IPS DF 6.9 (cell line): ENCODE measurements at places on chromosomes 5 and 9.
A peak's percentile ranks its signal among the peaks of the same experiment; 100 is the strongest.

GRCh38 chr5:169044962-169045361 lies 256.0 kb downstream of the SLIT3 start:
- no peak for DNase-seq

DNA sequence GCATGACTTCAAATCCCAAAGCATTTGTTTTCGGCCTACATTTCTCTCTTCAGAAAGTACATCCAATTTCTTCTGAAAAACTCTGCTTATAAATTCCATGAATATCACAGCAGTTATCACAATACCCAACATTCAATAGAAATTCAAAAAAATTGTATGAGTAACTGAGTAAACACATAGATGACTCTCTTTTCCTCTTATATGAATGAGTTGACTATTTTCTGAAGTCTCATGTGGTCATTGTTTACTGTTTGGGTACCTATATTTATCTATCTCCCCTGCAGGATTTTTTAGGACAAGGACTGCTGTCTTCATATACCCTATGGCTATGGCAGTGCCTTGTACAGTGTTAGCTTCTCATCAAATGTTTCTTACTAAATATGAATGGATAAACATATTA lies 157.1 kb downstream of the HTR1A start:
- no peak for DNase-seq

- no peak for DNase-seq
These were observed 98.0 kb downstream of the MACIR start for GRCh38 chr5:103356350-103357091.

- no peak for DNase-seq
These were observed 28.2 kb upstream of the LPAR1 start for GRCh38 chr9:111066468-111066867.

- DNase-seq = no peak
These were observed 485.7 kb downstream of the CSNK1G3 start for GRCh38 chr5:123997462-123998215.

DNA sequence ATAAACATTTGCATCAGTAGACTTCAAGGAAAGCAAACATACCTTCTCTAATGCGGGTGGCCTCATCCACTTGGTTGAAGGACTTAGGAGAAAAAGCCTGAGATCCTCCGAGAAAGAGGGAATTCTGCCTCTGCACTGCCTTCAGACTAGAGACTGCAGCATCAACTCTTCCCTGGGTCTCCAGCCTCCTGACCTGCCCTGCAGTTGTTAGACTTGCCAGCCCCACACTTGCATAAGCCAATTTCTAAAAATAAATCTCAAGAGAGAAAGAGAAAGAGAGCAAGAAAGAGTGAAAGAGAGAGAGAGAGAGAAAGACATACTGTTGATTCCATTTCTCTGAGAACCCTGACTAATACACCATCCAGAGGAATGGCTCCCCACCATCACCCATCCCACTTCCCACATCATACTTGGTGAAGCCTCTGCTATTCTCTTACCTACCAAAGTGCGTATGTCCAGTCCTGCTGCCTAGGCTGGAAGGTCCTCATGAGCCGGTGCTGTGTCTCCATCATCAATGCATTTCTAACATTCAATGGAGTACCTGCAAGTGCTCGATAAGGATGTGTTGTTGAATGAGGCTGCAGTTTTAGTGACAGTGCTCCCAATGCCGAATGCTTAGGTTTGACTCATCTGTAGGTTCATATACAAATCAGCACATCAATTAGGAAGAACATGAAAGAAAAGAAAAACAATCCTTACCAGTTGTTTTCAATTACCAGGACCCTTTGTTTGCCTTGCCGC lies 35.1 kb downstream of the ZNF622 start:
- DNase-seq = no peak

GRCh38 chr5:1060535-1060981 lies 51.3 kb downstream of the SLC12A7 start:
- DNase-seq = no peak

DNA sequence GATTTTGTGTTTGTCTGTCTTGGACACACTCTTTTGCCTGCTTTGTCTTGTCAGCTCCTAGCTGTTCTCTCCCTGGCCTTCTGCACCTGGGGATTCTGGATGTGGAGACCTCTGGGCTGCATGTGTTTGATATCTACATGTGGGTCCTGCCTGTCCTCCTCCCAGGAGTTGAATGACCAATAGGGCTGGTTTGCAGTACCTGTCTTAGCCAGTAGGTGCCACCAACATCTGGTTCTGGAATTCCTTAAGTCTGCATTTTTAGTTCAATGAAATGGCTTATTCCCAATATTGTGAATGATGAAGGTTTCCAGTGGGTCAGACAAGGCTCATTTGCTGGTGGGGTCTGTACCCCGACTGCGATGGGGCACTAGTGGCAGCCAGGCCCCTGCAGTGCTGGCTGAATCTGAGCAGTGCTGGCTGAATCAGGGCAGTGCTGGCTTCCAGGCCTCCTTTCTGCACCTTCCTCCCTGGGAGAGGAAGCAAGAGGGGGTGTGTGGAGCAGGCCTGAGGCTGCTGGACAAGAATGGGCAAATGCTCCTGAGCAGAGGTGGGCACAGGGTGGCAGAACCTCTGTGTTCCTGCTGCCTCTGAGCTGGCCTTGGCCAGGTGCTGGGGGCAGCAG lies 73.3 kb downstream of the RXRA start:
- DNase-seq = peak; percentile 35

DNA sequence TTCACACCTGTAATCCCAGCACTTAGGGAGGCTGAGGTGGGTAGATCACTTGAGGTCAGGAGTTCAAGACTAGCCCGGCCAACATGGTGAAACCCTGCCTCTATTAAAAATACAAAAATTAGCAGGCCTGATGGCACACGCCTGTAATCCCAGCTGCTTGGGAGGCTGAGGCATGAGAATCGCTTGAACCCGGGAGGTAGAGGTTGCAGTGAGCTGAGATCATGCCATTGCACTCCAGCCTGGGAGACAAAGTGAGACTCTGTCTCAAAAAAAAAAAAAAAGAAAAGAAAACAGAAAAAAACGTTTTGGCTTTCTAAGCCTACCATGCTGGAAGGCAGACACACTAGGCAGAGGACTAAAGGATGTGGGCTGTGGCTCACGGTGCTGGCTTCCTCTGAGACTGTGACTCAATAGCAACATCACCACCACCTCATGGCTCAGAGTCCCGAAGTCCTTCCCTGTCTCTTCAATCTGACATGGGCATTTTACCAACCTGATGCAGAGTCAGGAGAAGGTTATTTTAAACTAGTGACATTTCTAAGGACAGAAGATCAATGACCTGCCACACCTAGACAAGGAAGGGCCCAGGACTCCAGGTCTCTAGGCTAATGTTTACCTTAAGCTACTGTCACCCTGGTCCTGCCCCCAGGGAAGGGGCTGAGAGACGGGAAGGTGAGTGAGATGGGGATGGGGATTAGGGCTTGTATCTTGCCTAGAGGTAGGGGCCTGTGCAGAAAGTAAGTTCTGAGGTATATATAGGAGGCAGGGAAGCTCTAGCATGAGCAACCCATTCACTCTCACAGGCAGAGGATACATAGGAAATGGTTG lies 3.7 kb downstream of the ECSCR start:
- no peak for DNase-seq

DNA sequence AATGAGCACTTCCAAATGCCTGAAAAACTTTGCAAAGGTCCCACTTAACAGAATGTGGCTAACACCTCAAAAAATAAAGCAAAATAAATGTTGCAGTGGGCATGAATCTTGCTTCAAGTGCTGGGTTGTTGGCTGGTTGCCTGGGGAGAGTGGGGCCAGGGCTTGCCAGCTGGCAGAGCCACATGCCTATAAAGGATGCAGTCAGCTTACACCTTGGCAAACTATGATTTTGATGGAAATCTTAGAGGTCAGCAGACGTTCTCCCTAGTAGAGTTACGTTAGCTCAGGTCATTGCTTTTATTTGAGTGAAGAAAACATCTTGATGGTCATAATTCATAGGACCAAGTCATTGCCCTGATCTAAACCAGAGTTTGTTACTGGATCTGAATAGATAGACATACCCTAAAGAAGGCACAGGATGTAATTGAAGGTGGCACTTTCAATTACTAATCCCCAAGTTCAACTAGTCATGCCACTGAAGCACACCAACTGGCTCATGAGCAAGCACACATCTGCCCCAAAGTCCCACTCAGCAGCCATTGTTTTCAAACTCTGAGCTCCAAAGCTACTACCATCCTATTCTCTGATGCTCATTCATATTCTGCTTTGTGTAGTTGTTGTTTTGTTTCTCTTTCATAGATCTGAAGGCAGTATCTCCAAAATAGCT lies 51.2 kb upstream of the ZSWIM6 start:
- DNase-seq = no peak

GRCh38 chr9:98906273-98907040 lies 37.2 kb upstream of the COL15A1 start:
- DNase-seq = no peak

DNA sequence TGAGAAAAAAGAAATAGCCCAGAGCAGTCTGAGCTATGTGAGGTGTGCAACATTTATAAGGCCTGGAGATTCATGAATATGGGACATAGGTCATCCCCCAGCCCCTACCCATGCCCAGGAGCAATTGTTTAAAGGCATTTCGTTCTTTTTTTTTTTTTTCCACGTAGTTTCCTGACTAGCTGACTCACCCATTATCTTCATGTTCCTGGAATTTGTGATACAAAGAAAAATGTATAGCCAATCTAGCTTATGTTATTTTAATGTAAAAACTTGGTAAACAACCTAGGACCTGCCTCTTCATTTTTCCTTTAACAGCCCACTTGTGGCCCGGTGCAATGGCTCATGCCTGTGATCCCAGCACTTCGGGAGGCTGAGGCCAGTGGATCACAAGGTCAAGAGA lies 81.3 kb downstream of the OSTF1 start:
- DNase-seq = no peak

- DNase-seq = no peak
These were observed 62.4 kb upstream of the CTSL start for GRCh38 chr9:87663556-87663955.

DNA sequence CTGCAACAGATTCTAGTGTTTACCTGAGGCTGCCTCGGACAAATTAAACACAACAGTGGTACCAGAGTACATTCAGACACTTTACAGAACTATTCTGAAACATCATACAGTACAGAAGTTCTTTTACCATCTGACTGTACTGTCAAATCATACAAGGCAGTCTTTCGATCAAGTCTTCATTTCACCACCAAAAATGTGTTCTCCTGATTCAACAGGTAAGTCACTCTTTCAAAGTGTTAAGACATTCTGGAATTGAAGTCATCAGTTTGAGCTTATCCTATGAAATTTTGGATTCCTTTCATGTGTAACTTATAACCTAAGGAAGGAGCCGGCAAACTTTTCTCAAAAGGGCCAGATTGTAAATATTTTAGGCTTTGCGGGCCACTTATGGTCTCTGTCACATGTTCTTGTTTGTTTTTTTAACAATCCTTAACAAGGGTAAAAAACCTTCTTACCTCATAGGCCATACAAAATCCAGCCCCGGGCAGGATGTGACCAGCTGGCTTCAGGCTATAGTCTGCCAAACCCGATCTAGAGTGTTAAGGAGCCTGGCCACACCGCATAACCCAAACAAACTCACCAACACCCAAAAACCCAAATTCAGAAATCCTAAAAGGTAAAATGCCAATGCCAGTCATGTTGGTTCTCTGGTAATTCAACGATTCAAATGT lies 151.6 kb downstream of the DENND1A start:
- DNase-seq = no peak

GRCh38 chr9:70519912-70520724 lies 105.7 kb upstream of the KLF9 start:
- no peak for DNase-seq

DNA sequence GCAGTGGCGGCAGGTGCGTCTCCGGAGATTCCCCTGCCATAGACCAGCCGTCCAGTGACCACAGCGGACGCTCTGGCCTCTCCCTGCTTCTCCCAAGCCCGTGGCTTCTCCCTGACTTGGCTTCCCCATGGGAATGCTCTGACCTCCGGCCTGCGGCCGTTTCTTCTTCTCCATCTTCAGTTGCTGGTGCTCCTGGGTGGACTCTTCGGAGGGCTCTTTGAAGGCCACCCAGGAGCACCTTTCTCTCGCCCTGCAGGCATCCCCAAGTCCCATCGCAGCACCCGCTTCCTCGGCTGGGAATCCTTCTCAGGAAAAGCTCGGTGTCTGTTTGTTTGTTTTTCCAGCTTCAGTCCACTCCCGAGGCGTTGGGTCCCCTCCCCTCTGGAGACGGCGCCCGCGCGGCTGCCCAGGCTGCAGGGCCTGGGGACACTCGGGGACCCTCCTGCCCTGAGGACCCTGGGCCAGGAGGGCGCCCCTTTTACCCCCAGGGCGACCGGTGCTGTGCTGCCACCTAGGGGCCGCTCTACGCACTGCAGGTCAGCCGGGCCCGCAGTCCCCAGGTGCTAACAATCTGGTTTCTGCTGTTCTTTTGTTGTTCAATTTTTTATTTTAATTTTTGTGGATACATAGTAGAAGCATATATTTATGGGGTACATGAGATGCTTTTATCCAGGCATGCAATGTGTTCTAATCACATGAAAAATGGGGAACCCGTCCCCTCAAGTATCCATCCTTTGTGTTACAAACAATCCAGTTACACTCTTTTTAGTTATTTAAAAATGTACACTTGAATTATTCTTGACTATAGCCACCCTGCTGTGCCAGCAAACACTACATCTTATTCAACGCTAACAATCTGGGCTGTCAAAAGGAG lies 197.9 kb upstream of the ADAMTS16 start:
- DNase-seq = no peak

- no peak for DNase-seq
These were observed 32.7 kb upstream of the KCNMB1 start for GRCh38 chr5:170421826-170422225.

DNA sequence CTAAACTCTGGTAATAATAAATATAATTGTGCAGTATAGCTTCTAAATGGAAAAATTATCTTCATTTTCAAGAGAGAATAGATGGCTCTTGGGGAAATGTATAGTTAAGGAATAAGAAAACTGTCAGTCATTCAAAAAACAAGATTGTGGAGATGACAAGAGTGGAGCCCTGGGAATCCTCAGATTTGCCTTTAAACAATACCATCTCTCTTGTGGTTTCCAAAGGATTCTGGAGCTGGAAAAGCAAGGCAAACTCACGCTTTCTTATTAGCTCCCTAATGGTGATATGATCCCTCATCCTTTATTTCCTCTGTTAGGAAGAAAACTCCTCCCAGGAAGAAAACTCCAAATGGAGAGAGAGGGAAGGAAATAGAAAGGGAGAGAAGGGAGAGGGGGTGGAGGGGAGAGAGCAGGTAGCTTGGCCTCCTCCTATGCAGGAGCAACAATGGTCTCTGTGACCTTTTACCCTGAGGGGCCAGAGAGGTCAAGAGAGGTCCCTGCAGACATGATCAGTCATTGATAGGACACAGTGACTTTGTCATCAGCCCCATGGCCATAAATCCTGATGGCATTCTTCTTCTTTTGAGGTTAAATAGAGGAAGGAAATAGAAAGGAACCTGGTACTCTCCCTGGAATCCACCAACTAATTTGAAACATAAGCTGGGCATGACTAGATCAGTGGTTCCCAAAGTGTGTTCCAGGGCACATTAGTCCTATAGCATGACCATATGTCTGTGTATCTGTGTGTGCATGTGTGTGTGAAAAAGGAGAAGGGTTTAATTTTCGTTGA lies 312.2 kb downstream of the ARRDC3 start:
- DNase-seq = no peak
